C1 segment of cervical spinal cord (tissue), 14 donors: ENCODE measurements at places on chromosomes 2 and 18.

DNA sequence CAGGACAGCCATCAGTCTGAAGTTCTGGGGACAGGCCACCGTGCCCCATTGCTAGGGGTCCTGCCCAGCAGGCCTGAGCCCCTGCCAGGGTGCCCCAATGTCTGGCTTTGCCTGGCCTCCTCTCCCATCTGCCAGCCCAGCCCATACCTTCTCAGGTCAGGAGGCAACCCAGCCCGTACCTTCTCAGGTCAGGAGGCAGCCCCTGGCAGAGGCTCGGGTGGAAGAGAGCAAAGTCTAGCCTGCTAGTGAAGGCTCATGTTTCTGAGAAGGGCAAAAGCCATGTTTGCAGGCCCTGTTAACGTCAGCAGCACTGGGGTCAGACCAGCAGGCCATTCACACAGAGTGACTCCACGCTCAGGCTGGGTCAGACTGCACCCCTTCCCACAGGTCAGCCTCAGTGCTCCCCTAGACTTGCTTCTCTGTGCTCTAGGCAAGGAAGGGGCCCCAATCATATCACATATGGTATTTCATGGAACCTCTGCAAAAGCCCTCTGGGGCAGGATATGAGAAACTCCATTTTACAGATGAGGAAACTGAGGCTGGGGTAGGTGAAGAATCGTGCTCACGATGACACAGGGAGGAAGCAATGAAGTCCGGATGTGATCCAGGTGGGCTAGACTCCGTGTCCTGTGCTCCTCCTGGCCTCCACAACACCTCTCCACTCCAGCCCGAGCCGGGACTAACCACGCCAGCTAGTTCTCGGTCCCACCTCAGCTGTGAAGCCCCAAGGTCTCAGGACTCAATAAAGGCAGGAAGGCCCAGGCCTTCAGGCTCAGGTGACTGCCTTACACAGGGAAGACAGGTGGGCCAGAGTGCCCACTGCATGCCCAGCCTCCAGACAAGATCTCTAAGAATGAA, 9.5 kb downstream of the SDC1 start:
- DNase-seq, result no peak

DNA sequence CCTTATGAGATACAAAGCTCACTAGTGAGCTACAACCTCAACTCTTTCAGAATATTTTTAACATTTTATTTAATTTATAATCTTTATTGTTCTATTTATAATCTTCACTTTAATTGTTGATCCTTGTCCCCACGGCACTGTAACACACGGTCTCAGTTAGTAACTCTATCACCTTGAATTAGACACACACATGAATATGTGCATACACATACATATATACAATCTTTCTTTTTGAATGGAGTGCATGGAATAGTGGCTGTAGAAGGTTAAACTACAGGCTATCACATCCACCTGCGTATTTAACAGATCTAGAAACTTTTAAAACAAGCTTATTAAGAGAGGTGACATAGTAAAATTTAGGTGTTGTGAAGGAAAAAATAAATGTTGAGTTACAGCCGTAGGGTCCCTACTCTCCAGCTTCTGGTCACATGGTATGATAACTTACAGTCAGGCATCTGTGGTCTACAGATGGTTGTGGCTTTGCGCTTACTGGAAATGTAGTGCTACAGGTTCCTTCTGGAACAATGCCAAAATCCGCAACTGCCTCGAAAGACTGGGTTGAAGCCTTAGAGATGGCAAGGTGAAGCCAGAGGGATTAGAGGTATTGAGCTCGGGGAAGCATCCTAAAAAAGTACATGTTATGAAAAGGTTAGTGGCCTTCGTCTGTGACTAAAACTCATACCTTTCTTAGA, 1324.1 kb upstream of the SLC39A10 start:
- no peak for DNase-seq

GRCh38 chr18:58787536-58788149, 77.0 kb upstream of the ZNF532 start:
- DNase-seq, result no peak

DNA sequence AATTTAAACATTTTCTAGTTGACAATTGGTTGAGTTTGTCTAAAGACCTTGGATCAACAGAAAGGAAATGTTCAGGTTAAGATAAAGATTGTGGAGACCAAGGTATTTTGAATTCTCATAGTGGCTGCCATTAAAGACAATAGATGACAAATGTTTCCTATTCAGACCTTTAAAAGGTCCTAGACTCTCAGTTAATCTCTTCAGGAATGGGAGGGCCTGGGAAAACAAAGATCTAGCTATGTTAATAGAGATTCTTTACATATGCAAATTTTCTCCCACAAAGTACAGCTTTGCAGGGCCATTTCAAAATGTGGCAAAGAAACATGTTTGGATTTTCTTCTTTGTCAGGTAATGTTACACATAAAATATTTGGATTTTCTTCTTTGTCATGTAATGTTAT, 403.9 kb downstream of the SPAG16 start:
- no peak for DNase-seq

DNA sequence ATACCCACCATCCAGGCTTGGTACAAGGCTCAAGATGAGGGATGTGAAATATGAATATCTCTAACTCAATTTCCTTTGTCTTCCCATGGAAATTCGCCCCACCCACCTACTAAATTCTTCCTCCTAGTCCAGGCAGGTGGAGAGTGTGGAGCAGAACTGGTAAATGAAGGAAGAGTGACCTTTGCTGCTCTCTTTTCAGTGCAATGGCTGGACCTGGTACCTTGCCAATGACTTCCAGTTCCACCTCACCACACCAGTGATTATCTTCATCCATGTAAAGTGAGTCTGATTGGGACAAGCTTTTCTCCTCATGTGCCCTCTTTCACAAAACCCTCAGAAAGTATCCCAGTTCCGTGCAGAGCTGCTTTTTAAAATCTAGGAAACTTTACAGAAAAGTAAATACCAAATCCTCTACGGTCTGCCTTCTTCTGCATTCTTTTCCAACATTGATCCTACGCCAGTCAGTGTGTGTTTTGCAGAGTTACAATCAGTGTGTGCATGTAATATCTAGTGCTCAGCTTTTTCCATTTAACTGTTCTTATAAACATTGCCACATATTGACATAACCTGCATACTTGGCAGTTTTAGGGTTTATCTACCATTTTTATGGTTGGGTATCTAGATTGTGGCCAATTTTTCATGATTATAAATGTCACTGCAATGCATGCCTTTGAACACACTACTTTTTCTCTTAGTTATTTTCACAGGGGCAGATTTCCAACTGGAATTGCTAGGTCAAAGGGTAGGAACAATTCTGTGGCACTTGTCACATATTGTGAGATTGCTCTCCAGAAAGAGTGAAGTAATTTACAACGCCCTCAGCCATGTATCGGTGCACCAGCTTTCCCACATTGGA, 86.5 kb upstream of the SEC11C start:
- no peak for DNase-seq

DNA sequence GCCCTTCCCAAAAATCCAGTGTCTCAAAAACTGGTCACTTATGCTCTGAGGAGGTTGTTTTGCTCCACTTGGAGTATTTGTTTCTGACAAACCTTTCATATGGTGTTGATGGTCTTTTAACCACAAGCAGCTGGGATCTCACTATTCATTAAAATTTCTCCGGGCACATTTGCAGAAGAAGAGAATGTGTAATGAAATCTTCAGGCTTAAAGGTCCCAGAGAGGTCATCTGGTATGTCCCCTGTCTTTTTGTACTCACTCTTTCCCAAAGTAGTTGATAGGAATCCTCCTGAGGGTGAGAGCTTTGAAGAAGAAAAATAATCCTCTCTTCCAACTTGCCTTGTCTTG, 430.8 kb downstream of the SETBP1 start:
- no peak for DNase-seq

DNA sequence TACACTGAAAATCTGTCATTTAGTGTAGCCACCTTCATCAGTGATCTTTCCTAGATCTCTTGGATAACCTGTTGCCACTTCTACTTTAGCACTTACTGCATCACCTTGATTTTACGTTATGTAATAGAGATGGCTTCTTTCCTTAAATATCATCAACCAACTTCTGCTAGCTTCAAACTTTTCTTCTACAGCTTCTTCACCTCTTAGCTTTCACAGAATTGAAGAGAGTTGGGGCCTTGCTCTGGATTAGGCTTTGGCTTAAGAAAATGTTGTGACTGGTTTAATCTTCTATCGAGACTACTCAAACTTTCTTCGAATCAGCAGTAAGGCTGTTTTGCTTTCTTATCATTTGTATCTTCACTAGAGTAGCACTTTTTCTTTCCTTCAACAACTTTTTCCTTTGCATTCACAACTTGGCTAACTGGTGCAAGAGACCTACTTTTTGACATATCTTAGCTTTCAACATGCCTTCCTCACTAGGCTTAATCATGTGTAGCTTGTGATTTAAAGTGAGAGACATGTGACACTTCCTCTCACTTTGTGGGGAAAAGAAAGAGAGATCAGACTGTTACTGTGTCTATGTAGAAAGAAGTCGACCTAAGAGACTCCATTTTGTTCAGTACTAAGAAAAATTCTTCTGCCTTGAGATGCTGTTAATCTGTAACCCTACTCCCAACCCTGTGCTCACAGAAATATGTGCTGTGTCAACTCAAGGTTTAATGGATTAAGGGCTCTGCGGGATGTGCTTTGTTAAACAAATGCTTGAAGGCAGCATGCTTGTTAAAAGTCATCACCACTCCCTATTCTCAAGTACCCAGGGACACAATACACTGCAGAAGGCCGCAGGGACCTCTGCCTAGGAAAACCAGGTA, 99.6 kb downstream of the ATL2 start:
- DNase-seq, result no peak
